HFF-Myc (cell line): ENCODE measurements at places on chromosomes 6 and 20.

- no peak for DNase-seq
These were observed 55.6 kb upstream of the FOXC1 start for GRCh38 chr6:1554141-1554475.

- DNase-seq = no peak
These were observed 929 bp upstream of the CENPB start for GRCh38 chr20:3787324-3788014.

DNA sequence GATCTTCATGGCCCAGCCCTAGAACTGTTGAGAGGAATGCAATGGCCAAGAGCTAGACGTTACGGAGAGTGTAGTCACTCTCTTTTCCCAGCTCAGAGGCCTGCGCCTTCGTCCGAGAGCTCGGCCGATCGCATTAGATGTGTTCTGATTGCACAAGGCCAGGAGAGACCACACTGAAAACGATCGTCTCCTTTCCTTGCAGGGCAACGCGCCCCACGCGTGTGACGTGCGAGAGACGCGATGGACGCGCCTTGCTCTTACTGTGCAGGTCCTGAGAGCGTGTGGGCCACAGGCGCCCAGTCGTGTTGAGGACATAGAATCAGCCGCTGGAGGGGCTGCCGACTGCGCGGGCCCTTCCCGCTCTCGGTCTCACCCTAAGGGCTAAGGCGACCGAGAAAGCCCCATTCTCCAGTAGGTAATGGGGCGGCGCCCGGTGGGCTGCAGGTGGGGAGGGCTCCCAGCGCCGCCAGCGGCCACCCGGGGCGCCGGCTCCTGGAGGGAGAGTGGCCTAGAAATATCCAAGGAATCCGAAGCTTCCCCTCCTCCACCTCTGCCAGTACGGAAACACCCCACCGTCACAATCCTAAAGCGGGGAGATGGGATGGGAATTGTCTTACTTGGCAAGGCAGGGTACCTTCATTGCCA, 26.9 kb downstream of the TFAP2B start:
- DNase-seq = no peak

DNA sequence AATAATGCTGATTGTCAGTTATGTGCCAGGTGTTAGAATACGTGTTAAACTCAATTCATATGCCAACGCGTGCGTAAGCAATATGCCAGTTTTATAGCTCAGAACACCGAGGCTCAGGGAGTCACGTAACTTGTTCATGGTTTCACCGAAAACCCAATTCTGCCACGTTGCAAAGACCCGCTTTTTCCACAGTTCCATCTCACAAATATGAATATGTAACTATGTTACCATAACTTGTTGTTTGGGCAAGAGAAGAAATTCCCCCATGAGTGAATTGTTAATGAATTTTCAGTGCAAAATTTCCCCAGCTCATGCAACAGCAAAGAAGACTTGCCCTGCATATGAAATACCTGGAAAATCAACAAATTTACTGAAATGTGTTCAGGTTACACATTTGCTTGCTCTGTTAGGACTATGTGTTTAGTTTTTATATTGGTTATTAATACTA, 30.1 kb downstream of the SF3B5 start:
- no peak for DNase-seq

DNA sequence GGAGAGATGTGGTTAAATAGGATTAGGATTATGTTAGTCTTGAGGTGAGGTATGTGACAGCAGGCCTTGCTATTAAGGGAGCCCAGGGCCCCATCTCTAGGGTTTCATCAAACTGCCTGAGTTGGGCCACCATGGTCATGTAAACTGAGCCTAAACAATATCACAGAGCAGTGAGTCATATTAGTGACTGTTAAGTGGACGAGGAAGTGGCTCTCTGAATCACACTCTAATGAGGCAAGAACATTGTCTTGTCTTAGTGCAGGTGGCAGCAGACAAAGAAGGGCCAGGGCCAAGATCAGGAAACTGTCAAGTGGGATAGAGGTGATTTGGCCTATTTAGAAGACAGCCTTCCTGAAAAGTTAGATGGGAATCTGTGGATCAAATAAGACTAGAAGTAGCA, 23.1 kb downstream of the ENPP3 start:
- no peak for DNase-seq

- no peak for DNase-seq
These were observed 113.7 kb upstream of the PDE10A start for GRCh38 chr6:165776691-165777090.

DNA sequence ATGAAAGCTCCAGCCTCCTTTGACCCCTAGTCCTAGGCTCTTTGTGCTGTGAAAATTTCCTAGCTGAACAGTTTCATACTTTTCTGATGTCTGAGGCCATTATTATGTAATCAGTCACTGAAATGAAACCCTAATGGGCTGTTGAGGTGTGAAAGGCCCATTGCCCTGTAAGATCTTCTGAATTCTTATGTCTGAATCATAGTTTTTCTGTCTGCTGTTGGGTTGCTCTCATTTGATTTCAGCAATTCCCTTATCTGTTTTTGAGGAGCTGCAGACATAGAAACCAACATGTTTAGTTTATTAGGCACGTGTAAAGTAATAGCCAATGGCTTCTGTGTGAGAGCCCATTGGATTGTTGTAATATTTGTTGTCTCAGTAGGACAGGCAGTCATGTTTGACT, 118.1 kb downstream of the EYA4 start:
- no peak for DNase-seq

DNA sequence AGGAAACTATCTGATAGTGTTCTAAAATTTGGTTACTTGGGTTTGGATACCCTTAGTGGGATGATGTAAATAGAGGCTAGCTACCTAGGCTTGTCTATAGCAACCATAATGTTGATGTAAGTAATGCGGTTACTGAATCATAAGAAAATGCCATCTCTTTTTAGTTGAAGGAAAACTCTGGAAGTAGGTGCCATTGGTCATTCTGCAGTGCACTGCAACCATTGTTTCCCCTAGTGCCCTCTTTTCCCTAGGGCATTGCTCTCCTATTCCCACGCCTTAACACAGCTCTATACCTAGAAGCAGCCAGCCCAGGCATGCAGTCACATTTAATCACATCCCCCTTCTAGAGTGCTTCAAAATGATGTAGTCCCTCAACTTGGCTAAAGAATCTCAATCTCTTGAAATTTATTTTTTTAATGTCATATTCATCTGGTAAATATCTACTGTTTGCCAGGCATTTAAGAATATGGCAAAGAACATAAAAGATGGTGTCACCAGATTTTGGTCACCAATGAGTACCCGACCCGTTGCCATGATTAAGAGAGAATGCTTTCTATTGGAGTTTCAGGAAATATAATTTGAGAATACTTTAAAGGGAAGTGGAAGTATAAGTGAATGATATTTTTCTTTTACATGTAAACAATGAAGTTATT, 10.4 kb downstream of the LOC128125822 start:
- no peak for DNase-seq

GRCh38 chr6:55941702-55942101, 66.3 kb upstream of the BMP5 start:
- no peak for DNase-seq

- DNase-seq = no peak
These were observed 75.2 kb downstream of the ZHX3 start for GRCh38 chr20:41242352-41242751.

DNA sequence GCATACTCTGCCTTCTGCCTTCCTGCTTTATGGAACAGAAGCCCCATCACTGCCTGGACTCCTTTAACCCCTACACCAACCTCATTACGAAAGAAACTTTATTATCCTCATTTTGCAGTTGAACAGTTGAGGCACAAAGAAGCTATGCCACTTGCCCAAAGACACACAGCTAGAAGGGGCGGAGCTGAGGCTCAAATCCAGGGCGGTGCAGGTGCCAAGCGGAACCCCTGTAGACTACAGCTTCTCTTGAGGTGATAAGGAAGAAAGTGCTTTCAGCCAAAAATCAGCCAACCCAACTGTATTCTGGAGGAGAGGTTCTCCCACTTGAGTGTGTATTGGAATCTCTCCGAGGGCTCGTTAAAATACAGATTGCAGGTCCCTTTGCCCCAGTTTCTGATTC, 90.5 kb downstream of the PRND start:
- DNase-seq = no peak

DNA sequence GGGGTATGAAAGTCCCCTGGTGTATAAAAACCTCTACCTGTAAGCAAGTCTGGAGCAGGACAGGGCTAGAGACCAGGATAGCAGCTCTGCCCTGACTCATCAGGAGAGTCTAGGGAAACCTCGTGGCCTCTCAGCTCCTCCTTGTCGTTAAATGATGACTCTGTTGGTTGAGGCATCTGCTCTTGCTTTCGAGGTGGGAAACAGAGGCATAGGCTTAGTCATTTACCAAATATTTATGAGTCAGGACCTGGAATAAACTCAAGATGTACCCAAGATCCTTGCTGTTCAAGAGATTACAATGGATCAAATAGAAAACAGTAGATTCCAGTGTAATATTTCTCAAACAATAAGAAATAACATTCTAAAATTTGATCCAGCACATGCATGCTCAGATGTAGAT, 5.5 kb downstream of the MANBAL start:
- peak; percentile 98 for DNase-seq

GRCh38 chr20:58877976-58878360, 25.5 kb downstream of the GNAS start:
- DNase-seq = no peak

DNA sequence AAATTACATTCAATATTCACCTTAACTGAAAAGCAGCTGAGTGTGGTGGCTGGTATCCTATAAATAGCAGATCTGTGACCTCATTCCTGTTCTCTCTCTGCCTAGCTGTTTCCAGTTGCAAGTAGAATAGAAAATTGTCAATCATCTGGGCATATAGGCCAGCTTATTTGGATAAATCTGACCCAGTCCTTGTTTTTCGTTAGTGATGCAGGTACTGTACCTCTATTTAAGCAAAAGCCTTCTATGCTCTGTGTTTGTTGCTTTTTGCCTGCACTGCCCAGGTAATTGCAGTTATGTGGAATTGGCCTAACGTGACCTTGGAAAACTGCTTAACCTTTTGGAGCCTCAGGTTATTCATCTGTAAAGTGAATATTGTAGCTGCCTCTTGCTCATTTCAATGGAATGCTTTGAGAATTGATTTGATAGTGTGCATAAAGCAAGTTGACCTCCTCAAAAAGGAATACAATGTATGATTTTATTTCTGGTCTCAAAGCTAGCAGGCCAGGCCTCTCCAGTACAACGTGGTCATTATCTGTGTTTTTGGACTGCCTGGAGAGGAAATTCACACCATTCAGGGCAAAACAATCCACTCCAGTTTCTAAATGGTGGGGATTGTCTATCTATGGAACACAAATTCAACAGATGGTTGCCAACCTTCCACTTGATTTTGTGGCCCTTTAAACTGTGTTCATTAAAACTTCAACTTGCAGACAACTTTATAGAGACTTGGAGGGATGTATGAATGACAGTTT, 508.7 kb upstream of the CITED2 start:
- no peak for DNase-seq

DNA sequence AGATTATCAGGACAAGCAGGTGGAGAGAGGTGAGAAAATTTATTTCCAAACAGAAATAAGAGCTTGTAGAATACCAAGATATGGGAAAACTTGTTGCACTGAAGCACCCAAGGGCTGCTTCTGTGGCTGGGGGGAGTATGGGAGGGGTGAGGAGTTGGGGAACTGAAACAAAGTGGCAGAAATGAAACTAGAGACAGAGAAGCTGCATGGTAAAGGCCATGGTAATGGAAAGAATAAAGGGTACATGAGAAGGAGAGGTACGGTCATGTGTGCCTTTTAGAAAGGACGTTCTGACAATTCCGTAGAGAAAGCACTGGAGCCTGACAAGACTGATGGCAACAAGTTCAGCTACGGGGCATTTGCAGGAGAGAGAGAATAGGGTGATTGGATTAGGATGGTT, 51.6 kb upstream of the RIN2 start:
- DNase-seq = no peak

DNA sequence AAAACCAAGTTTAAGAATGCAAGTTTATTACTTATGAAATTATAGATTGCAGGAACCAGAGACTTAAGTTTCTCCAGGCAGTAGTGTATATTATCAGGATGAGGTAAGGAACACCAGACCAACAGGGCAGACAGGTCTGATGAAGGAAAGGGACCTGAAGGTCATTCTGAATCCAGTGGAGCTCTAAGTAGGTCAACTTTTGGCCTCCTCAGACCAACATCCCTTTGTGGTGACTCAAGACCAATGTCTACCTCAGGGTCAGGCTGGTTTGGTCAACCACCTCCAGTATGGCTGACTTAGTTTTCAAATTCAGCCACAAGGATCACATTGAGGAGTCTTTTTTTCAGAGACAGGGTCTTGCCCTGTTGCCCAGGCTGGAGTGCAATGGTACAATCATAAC, 38.7 kb upstream of the TFAP2A start:
- DNase-seq = no peak

DNA sequence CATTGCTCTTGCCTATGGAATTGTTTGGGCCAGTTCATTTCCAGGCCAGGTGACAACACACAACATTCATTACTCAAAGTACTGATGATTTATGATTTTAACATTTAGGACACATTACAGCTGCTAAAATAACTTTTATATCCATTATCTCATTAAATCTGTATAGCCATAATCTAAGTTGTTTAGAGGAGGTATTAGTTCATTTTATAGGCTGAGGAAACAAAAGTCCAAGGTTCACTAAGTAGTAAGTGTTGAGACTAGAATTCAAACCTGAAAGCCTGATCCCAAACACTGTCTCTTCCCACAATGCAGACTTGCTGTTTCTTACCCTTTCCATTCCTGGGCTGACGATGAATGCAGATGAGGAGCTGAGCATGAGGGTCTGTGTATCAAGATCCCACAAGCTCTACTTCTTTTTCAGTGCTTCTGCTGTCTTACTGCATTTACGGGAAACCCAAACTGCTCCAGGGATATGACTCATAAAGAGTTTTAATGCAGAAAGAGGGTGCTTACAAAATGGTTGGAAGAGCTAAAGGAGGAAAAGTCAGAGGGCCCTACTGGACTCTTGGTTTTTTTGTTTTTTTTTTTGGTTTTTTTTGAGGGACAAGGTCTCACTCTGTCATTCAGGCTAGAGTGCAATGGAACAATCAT, 17.9 kb downstream of the TENT5A start:
- DNase-seq = no peak

- no peak for DNase-seq
These were observed 86.8 kb downstream of the DLGAP4 start for GRCh38 chr20:36392989-36393388.

DNA sequence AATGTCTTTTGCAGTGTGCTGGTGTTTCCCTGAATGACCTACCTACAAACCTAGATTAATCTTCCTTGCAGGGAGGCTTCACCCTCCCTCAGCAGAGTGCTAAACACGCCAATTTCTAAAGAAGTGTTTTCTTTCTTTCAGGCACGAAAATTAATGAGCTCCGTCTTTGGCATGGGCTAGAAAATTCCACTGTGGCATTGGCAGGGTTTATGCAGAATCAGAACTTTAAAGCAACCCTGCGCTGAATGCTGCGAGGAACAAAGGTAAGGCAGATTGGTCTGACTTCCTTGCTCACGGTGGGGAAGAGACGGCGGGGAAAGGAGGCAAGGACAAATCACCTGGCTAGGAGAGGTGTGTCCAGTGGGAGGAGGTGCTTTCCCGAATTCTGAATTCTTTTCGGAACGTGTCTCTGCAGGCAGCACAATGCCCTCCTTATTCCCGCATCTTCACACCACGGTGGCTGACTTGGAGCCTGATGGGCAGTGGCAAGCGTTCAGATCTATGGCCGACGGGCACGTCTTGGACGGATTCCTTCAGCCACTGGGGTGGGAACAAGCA, 6.2 kb upstream of the BANF2 start:
- DNase-seq = no peak
